ENCODE measurements at places on chromosomes 5 and 9.
A peak's percentile ranks its signal among the peaks of the same experiment; 100 is the strongest.

DNA sequence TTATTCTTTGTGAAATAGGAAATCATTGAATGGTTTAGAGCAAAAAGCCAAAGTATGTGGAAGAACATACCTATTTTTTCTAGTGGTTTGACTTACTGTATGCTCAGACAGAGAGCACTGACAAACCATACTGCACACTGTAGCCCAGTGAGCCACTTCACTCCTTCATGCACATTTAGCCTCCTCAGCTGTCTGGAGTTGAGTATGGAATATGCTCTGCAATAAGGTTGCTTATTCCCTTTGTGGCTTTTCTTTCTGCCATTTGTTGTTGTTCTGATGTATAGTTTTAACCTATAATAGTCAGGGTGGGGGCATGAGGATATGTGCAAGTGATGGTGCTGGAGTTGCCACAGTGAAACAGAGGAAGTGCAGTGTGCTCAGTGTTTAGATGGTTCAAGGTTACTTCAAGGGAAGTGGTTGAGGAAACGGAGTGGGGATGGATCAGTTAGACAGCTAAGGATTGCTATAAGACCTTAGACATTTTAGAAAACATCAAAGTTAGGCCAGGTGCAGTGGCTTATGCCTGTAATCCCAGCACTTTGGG lies 100.7 kb downstream of the CDC42SE2 start:
- H3K4me1 ChIP-seq, result no peaks in the 10 kb centered on the region
- H3K27ac ChIP-seq, result no peak overlapping the region
- no peaks in the 10 kb centered on the region for H3K27me3 ChIP-seq
- no peaks in the 10 kb centered on the region for H3K36me3 ChIP-seq
- no peak for DNase-seq
- no peak overlapping the region for H3K4me3 ChIP-seq

DNA sequence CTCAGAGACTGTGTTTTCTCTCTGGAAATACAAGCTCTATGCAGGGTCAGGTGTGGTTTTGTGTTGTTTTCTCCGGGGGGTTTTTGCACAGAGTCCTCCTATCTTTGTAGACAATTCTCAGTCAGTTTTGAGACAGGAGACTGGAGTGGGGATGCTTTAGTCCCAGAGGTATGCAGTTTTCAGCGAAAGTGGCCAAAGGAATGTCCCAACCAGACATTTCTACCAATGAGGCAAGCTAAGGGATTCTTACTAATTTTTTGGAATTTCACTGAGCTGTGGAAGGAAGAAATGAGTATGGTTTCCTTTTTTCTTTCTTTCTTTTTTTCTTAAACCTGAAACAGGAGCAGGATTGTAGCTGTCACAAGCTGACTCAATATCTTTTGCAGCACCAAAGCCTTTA lies 35.3 kb upstream of the PLPP1 start:
- H3K27ac ChIP-seq, result peak overlapping the region; percentile 25
- DNase-seq, result peak; percentile 81
- H3K4me1 ChIP-seq, result peaks cover 24% of the 10 kb centered on the region
- no peaks in the 10 kb centered on the region for H3K27me3 ChIP-seq

GRCh38 chr5:39005566-39006232 lies 68.5 kb downstream of the RICTOR start:
- no peak overlapping the region for H3K4me3 ChIP-seq
- H3K27me3 ChIP-seq, result no peaks in the 10 kb centered on the region
- H3K36me3 ChIP-seq, result no peaks in the 10 kb centered on the region

DNA sequence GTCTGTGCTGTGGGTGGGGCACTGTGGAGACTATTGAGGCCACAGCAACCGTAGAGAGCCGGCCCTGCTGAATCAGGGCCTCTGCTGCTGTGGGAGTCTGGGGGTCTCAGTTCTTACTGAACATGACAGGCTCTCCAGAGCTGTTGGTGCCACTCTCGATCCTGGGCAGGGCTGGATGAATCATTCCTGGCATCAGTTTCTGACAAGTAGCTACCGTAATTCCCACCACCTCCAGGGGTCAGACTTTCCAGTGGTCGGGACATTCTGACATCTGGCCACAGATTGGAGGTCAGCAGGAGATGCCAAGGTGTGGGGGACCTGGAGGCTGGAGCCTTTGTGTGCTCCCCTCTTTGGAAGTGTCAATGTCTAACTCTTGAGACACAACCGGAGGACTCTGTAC lies 188.4 kb downstream of the IRX2 start:
- no peaks in the 10 kb centered on the region for H3K4me1 ChIP-seq
- no peak for DNase-seq
- no peaks in the 10 kb centered on the region for H3K27me3 ChIP-seq

DNA sequence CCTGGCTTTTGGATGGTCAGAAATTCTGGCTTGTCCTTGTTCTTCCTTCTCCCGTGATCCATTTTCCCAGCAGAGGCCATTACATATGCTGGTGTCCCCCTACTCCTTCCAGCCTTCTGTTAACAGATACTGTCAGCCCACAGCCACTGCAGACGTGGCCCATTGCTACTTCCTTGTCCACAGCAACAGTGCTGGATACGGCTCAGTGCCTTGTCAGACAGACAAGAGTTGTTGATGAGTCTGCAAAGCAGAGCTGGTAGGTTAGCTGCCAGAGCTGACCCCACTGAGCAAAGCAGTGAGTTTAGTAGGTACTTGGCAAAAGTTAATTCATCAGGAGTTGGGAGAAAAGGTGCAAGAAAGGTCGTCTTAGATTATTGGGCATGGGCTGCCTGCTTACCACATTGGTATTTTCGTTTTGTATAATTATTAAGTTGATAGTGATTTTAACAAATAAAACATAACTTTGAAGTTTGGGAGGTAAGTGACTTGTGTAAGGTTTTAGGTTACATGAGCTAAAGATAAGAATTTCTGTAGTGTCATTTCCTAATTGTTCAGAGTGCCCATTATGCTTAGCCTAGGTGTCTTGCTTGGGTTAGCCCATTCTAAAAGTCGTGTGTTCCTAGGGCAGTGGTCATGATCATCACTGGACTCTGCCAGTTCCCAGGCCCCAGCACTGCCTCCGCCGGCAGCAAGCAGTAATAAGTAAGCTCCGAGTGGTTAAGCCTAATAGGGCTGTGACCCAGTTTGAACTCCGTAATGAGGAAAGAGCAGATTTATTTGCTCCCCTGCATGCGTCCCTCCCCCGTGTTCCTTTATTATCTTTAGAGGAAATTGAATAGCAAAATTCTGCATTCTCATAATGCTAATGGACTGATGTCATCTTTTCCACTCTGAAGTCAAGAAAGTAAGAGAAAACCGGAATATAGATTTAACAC lies 292.0 kb downstream of the FANCC start:
- peak overlapping the region; percentile 98 for H3K27ac ChIP-seq
- H3K4me1 ChIP-seq, result peaks cover 75% of the 10 kb centered on the region
- H3K36me3 ChIP-seq, result peaks cover 44% of the 10 kb centered on the region
- peak; percentile 94 for DNase-seq
- no peaks in the 10 kb centered on the region for H3K27me3 ChIP-seq

- DNase-seq, result peak; percentile 69
- no peaks in the 10 kb centered on the region for H3K27me3 ChIP-seq
- H3K27ac ChIP-seq, result no peak overlapping the region
- H3K4me1 ChIP-seq, result 0 out of 2 replicates have a peak, but pooled peaks cover 4% of the 10 kb centered on the region
- no peak overlapping the region for H3K4me3 ChIP-seq
Observed at GRCh38 chr9:70229579-70229978, 29.2 kb upstream of the SMC5 start.

- no peaks in the 10 kb centered on the region for H3K36me3 ChIP-seq
- no peak overlapping the region for H3K4me3 ChIP-seq
- DNase-seq, result no peak
- no peak overlapping the region for H3K27ac ChIP-seq
- peaks cover 18% of the 10 kb centered on the region for H3K4me1 ChIP-seq
Observed at GRCh38 chr5:141597394-141597793, 21.4 kb downstream of the DIAPH1 start.

GRCh38 chr5:128402506-128402905 lies 135.5 kb downstream of the FBN2 start:
- no peak overlapping the region for H3K4me3 ChIP-seq
- no peaks in the 10 kb centered on the region for H3K36me3 ChIP-seq
- no peaks in the 10 kb centered on the region for H3K27me3 ChIP-seq
- no peak for DNase-seq
- H3K4me1 ChIP-seq, result no peaks in the 10 kb centered on the region

GRCh38 chr5:109899163-109899535 lies 209.4 kb downstream of the MAN2A1 start:
- no peaks in the 10 kb centered on the region for H3K36me3 ChIP-seq
- H3K27me3 ChIP-seq, result no peaks in the 10 kb centered on the region
- H3K4me1 ChIP-seq, result peaks cover 6% of the 10 kb centered on the region
- no peak for DNase-seq

GRCh38 chr9:22916148-22916547 lies 469.5 kb downstream of the DMRTA1 start:
- DNase-seq, result no peak
- no peaks in the 10 kb centered on the region for H3K4me1 ChIP-seq

- no peaks in the 10 kb centered on the region for H3K4me1 ChIP-seq
- H3K27me3 ChIP-seq, result no peaks in the 10 kb centered on the region
- H3K27ac ChIP-seq, result no peak overlapping the region
- no peak for DNase-seq
Observed at GRCh38 chr5:33601881-33602280, 161.1 kb downstream of the TARS1 start.

- no peaks in the 10 kb centered on the region for H3K27me3 ChIP-seq
- no peaks in the 10 kb centered on the region for H3K36me3 ChIP-seq
- H3K4me3 ChIP-seq, result no peak overlapping the region
- peak; percentile 67 for DNase-seq
Observed at GRCh38 chr5:137560420-137560819, 61.3 kb upstream of the SPOCK1 start.

DNA sequence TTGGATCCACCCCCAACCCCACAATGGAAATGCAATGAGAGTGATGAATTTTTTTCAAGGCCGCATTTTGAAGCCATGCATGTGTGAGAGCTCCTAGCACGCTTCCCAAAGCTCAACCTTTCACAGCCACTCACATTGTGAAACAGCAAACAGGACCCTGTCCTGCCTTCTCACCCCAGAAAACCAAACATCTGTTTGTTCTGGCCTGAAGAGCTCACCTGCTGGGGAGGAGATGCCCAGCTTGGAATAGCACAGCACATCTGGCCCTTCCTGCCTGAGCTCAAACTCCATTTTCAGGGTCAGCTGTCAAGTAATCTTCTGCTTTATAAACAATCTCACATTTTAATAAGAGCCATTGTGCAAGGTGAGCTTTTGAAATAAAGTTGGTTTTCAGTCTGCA lies 54.8 kb downstream of the SAXO1 start:
- H3K4me3 ChIP-seq, result no peak overlapping the region
- no peaks in the 10 kb centered on the region for H3K36me3 ChIP-seq
- H3K27me3 ChIP-seq, result peaks cover 17% of the 10 kb centered on the region
- H3K27ac ChIP-seq, result no peak overlapping the region
- peaks cover 26% of the 10 kb centered on the region for H3K4me1 ChIP-seq
- no peak for DNase-seq

DNA sequence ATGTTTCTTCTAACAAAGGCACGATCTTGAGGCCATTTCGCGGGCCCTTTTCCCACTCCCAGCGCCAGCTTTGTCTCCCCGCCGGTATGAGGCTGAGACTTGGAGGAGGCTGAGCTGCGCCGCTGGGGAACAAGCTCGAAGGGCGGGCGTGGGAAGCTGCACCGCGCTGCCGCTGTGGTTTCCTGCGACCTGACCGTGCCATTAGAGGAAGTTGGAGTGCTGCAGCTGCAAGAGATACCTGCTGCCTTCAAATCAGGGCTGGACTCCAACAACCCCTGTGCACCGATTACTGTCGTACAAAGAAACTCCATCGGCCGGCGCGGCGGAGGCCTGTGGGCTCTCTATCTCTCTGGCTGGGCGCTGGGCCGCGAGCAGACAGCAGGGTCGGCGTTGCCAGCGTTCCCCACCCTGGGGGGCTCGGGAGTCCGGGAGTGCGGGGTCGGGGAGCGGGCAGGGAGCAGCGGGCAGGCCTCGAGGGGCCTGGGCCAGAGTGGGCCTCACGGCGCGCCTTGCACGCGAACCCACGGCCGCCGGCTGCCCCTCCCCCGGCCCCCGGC lies 1.3 kb upstream of the ERBIN start:
- no peaks in the 10 kb centered on the region for H3K27me3 ChIP-seq
- DNase-seq, result peak; percentile 87
- peaks cover 5% of the 10 kb centered on the region for H3K36me3 ChIP-seq
- H3K27ac ChIP-seq, result peak overlapping the region; percentile 98

GRCh38 chr9:128027705-128028104 lies 39.4 kb downstream of the NAIF1 start:
- H3K4me3 ChIP-seq, result no peak overlapping the region
- DNase-seq, result no peak
- H3K27ac ChIP-seq, result no peak overlapping the region
- H3K36me3 ChIP-seq, result no peaks in the 10 kb centered on the region
- H3K4me1 ChIP-seq, result 0 out of 2 replicates have a peak, but pooled peaks cover 3% of the 10 kb centered on the region

DNA sequence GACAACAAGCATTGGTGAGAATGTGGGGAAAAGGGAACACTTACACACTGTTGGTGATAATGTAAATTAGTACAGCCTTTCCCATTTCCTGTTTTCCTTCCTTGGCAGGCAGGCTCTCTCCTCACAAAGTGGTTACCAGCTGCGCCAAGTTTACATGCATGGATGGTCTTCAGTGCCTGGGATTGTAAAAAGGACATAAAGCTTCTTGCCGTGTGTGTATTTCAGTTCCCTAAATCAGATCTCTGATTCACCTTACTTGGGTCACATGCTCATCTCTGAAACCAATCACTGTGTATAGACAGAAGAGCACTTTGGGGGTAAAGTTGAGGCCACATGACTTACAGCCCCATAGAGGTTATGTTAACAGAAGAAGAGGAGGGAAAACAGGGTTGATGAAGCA lies 92.8 kb downstream of the CAVIN4 start:
- H3K27ac ChIP-seq, result no peak overlapping the region
- no peaks in the 10 kb centered on the region for H3K36me3 ChIP-seq
- H3K4me1 ChIP-seq, result no peaks in the 10 kb centered on the region
- H3K27me3 ChIP-seq, result no peaks in the 10 kb centered on the region
- no peak for DNase-seq

DNA sequence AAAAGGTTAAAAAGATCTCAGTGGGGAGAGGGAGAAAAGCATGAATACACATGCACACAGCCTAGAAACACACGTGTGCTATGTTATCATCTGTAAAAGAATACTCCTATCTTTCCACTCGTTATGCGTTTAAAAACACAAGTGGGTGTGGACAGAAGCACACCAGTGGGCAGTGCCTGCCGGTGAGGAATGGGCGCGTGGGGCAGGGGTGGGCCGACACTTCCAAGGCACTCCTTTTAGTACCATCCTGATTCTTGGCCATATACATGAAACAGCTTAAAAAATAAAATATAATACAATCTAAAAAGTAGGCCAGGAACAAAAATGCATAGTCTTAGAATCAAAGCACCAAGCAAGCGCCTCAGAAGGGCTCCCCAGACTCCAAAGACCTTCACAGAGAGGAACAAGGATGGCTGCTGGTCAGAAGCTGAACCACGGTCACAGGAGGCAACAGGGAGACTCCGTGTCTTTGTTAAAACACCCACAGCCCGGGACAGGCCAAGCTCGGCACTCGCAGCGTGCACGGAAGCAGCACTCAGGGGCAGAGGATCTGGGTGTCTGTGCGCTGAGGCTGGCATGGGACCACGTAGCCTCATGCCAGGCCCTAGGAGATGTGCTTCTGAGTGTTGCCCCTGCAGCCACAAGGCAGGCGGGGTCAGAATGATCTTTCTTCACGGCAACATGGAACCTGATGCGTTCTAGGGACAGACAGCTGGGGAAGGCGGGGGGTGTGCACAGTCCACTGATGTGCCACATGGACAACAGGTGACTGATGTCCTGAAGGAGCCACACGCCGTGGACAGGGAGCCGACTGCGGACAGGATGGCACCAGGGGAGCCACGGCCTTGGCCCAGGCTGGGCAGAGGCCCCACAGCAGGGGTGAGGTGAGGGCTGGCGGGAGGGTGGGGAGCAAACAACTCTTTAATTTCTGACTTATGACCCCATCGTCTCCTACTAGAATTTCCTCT lies 15.9 kb downstream of the BRD9 start:
- H3K4me3 ChIP-seq, result no peak overlapping the region
- no peak for DNase-seq
- peaks cover 7% of the 10 kb centered on the region for H3K36me3 ChIP-seq
- no peaks in the 10 kb centered on the region for H3K4me1 ChIP-seq
